ENCODE measurements at places on chromosomes 5 and 9. TPM values are rescaled to one million over a fixed set of nuclear protein-coding genes. Genes with fewer than 3 reads are reported as not detected.

SLC46A2 gene
- not detected for total RNA-seq

DNA sequence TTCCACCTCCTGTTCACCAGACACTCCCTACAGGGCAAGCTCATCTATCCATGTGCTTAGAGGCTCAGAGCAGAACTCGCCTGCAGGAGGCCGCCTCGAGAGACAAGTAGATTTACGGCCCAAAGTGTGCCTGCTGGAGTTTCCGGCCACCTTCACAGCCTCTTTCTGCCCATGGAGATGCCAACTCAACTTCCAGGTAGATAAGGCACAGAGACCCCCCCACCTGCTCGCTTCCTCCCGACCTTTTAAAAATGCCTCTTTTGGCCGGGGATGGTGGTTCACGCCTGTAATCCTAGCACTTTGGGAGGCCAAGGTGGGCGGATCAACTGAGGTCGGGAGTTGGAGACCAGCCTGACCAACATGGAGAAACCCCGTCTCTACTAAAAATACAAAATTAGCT, 46.6 kb downstream of the EXD3 start:
- H3K36me3 ChIP-seq: no peaks in the 10 kb centered on the region
- H3K4me3 ChIP-seq: no peak overlapping the region
- H3K27me3 ChIP-seq: no peaks in the 10 kb centered on the region
- no peak for DNase-seq
- no peak overlapping the region for H3K27ac ChIP-seq

GRCh38 chr5:56676091-56676768, 139.1 kb upstream of the MAP3K1 start:
- H3K36me3 ChIP-seq: peaks cover 17% of the 10 kb centered on the region
- H3K27me3 ChIP-seq: peaks cover 3% of the 10 kb centered on the region
- H3K27ac ChIP-seq: no peak overlapping the region
- peaks cover 38% of the 10 kb centered on the region for H3K4me1 ChIP-seq
- no peak overlapping the region for H3K4me3 ChIP-seq
- no peak for DNase-seq

- peaks cover 4% of the 10 kb centered on the region for H3K4me1 ChIP-seq
- no peaks in the 10 kb centered on the region for H3K27me3 ChIP-seq
- H3K27ac ChIP-seq: no peak overlapping the region
- DNase-seq: no peak
These were observed 117.9 kb downstream of the ZSWIM6 start for GRCh38 chr5:61449804-61450492.

GRCh38 chr5:73274121-73274520, 101.1 kb downstream of the TMEM174 start:
- H3K36me3 ChIP-seq: no peaks in the 10 kb centered on the region
- no peak for DNase-seq
- peaks cover 21% of the 10 kb centered on the region for H3K27me3 ChIP-seq
- no peak overlapping the region for H3K27ac ChIP-seq
- no peaks in the 10 kb centered on the region for H3K4me1 ChIP-seq
